ENCODE measurements at places on chromosomes 6 and 20.

DNA sequence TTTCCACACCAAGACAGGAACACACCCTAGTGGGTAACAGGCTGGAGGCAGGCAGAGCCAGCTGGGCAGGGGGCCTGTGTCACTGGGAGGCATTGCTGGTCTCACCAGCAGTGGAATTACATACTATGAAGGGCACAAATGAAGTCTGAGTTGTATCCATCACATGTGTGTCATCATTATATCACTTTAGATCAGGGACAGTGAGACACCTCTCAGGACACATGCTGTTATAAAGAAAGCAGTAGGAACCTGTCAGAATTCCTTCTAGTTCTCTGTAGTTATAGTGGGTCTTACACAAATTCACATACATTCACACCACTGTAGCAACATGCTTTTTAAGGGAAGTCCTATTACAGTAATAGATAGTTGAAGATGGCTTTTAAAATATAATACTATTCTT, 63.5 kb upstream of the FYN start:
- DNase-seq: no peak

GRCh38 chr20:17959257-17959627, 9.4 kb downstream of the SNX5 start:
- no peak for DNase-seq

DNA sequence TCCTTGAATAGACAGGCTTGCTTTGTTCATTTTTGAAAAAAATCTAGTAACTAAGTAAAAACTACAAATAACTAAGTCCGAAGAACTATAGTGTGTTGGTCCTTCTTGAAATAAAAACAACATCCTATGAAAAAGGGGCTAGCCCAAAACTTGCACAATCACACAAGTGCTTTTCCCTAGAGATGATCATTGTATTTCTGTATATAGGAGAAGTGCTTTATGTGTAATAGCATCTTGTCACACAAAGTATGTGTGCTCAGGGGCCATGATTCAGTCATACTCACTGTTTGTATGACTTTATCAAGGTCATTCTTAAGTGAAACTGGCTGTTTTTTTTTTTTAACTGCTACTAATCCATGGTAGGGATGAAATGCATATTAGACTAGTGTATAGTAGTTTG, 179.8 kb downstream of the DTNBP1 start:
- no peak for DNase-seq

GRCh38 chr6:164379795-164380194, 929.6 kb downstream of the C6orf118 start:
- no peak for DNase-seq

DNA sequence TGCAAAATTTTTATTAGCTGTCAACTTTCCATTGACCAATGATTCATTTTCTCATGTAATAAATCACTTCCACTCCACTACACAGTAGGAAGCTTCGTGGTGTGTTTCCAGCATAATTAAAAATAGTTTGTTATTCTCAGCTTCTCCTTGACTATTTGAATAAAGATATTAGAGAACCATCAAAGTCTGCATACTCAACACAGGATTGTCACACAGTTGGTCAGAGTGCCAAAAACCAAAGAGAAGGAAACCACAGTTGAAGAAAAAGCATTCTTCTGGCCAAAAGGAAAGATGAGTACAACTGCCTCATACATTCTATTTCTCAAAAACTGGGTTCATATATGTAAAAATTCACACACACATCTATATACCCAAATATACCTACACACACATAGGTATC, 455.1 kb upstream of the HSF2 start:
- DNase-seq: no peak

GRCh38 chr6:4613381-4613780, 162.8 kb upstream of the CDYL start:
- DNase-seq: no peak

GRCh38 chr6:155042983-155043382, 47.9 kb downstream of the TIAM2 start:
- DNase-seq: no peak

DNA sequence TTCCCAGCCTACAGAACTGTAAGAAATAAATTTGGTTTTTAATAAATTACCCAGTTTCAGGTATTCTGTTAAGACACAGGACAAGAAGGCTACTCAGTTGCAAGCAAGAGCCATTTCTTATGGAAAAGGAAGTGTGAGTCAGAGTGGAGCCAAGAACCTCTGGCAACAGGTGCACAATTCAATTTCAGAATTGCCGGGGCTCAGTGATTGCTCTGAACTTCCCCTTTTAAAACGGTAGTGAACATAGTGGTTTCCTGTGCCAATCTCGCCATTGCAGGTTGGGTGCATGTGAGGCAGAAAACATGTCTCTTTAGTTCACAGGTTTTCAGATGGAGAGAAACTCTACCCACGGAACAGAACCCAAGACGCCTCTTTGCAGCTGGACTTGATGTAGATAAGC, 16.4 kb downstream of the PIGT start:
- no peak for DNase-seq

- DNase-seq: no peak
These were observed 66.7 kb upstream of the TIAM2 start for GRCh38 chr6:154928325-154928922.

GRCh38 chr6:83378621-83379388, 52.0 kb downstream of the ME1 start:
- DNase-seq: no peak

DNA sequence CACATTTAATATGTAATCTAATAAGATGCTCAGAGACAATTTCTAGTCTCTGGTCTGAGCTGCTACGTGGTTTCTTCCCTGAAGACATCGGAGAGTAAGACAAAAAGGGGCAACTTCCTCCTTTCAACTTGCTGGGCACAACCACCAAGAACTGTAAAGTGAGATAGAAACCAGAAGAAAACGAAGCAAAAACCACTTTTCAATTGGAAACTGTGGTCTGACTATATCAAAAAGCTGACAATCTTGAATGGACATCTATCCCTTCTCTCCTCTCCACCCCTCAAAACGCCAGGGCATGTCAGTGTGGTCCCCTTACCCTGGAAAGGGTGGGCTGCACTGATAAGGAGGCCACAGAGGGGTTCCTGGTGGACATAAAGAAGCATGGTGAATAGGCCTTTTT, 269.1 kb downstream of the CD83 start:
- DNase-seq: no peak

- DNase-seq: no peak
These were observed 6.1 kb upstream of the OSBPL2 start for GRCh38 chr20:62232194-62232593.

GRCh38 chr6:130760006-130760405, 67.2 kb upstream of the SMLR1 start:
- DNase-seq: no peak

DNA sequence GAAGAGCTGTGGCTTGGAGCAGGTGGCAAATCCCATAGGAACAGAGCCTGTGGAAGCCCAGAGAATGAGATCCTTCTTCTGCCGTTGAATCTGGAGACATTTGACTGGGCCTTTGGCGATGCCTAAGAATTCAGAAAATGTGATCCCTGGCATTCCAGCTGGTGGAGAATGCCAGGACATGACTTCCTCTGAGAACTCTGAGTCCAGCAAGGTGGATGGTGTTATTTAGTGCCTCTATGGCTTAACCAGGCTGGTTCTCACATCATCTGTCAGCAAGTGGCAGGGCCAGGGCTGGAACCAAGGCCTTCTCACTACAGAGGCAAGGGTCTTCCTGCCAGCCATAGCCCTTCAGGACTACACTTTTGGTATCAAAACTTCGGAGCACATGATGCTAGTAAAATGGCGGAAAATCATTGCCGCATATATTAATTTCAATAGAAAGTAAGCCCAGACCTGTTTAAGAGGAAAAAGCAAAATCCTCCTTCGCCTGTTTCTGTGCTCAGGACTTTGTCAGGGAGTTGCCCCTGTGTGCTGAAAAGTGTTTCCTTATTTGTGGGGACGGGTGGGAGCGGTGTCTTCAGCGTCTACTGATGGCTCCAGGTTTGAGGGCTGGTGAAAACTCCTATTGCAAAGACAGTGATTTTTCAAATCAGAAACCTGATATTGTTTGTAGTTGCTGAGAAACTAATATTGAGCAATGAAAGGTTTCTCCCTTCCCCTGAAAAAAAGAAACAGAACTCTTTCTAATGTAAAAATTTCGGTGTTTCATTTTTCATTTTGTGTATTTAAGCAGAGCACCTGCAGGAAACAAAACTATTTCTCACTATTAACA, 23.9 kb downstream of the DUSP22 start:
- no peak for DNase-seq

DNA sequence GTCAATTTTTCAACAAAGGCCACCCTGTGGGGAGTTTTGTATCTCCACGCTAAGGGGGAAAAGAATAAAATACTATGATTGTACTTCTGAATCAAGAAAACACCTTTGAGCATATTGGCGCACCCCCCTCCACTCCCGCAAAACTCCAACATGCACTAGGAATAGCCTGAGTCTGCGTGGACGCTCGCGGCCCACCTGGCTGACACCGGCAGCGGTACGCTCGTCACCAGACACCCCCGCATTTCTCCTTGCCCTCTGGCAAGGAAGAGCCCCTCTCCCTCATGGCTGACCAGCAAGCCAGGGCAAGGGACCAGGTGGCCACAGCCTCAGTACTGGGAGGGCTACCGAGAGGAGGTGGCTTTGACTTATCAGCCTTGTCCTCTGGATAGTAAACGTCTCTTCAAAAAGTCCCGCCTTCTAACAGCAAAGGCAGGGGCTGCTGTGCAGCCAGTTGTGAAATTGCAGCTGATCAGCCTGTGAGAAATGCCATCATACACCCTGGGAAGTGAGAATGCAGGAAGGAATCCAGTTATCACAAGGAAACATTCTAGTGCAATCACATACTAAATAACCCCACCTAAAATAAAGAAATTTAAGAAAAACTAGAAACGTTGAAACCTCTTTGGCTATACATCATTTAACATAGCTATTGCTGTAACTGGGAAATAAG, 84.2 kb downstream of the HUS1B start:
- DNase-seq: no peak

- DNase-seq: no peak
These were observed 41.5 kb upstream of the EPB41L1 start for GRCh38 chr20:36113036-36113435.

- DNase-seq: no peak
These were observed 147.2 kb upstream of the EYA4 start for GRCh38 chr6:133093956-133094355.

GRCh38 chr20:37359836-37360235, 13.9 kb downstream of the SRC start:
- DNase-seq: no peak

DNA sequence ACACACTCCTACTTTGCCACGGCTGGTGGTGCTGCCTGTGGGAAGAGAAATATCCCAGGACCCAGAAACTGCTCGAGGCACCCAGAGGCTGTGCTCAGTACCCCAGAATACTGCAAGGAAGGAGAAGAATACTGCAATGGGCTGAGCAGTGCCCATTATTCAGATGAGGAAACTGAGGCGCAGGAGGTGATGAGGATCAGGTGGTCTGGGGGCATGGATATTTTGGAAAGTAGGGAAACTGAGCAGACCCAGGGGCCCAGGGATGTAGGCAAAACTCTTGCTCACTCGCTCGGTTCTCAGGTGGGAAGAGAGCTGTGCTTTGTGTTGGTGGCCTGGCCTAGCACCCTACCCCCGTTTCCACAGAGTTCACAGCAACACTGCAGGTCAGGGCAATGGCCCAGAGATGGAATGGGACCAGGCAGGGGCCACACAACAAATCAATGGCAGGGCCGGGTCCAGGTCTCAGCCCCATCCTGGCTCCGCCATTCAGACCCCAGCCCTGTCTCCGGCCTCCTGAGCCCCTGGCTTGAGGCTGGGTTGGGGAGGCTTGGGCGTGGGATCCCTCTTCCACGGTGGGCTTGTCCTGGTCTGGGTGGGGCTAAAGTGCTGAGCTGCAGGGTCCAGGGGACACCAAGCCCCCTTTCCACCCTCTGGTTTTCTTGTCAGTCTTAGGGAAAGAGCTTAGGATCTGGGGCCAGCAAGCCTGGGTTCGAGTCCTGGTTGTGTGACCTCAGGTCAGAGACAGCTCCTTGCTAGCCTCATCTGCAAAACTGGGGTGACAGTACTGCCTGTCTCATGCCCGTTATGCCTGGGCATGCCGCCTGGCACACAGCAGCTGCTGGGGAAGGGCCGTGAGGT, 33.9 kb downstream of the SUN5 start:
- no peak for DNase-seq

- no peak for DNase-seq
These were observed 491.6 kb upstream of the CDH4 start for GRCh38 chr20:60760256-60761000.

GRCh38 chr20:38620441-38620840, 18.8 kb downstream of the ARHGAP40 start:
- no peak for DNase-seq

DNA sequence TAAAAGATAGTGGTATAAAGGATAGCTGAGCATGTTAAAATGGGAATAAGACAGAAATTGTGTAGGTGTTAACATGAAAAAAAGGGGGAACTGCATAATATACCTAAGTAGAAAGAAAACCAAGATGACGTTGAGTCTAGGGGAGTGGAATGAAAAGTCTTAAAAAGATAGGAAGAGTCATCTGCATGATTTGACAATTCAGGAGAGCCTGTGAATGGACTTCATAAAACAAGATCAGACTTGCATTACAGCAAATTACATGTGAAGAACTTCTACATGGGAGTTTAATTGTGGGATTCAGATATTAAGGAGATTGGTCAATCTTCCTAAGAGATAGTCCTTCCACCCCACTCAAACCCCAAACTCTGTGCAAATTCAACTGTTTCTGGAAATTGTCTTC, 85.5 kb downstream of the WASF1 start:
- no peak for DNase-seq

DNA sequence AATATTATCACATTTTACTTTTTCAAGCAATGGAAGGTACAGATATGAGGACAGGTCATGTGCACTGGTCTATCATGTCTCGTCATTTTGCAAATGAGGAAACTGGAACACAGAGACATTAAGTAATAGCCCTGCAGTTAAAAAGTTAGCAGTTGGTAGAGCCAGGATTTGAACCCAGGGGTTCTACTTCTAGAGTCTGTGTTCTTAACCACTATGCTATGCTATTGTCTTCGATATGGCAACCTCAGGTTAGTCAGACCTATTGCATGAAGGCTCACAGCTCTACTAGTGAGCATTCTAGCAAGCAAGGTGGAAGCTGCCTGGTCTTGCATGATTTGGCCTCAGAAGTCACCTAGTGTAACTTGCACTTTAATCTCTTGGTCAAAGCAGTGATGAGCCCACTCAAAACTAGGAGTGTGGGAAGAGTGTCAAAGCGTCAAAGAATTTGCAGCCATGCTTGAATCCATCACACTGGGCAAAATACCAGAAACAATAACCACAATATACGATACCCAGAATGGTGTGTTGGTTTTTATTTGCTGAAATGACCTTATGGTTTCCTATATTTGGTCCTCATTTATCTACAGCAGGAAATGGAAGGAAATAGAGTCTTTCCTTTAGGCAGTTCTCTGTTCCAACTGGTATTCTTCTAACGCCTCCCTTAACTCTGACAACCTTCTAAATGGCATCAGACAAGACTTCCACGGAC, 20.4 kb upstream of the BMP2 start:
- no peak for DNase-seq

DNA sequence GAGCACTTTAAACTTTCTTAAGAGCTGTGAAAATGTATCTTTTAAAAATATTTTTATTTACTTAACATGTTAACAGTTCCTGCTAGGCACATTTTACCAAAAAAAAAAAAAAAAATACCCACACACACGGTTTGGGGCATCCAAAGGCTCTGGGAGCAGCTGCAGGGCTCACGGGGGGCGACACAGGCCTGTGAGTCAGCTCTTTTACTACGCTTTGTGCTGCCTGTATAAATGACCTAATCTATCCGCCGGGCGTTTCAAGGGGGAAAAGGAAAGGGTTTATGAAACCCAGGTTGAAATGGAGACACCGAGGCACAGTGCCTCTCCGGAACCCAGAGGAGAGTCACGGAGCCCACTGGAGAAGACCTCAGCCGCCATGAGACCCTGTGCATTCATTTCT, 40.4 kb downstream of the DLL1 start:
- no peak for DNase-seq

Measured in psoas muscle (tissue), 8 donors.